ENCODE measurements at places on chromosomes 13 and 19.

GRCh38 chr13:95754069-95754468 lies 77.1 kb downstream of the DNAJC3 start:
- no peak for DNase-seq

- DNase-seq: no peak
These were observed 144.2 kb upstream of the VSTM2B start for GRCh38 chr19:29381353-29382203.

DNA sequence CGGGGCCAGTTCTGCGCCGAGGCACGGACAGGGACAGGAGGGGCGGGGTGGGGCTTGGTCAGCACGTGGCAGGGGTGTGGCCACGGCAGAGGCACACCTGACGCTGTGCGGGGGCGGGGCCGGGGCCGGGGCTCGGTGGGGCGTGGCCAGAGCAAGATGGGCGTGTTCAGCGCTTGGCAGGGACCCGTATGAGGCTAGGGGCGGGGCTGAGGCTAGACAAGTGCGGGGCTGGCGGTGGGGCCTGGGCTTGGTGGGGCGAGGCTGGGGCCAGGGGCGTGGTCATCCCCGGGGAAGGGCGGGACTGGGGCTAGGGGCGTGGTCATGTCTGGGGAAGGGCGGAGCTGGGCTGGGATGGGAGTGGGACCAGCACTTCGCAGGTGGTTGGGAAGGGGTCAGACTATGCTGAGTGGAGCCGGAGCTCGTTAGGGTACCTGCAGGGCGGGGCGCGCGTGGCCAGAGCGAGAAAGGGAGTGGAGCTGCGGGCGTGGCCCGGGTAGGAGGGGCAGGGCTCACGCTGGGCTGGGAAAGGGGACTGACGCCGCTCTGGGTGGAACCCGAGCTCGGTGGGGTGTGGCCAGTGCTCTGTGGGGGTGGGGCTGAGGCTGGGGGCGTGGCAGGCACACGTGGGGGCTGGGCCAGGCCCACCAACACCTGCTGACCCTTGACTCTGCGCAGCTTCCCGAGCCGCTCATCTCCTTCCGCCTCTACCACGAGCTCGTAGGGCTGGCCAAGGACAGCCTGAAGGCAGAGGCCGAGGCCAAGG lies 12.8 kb downstream of the POLR2E start:
- no peak for DNase-seq

- DNase-seq: no peak
These were observed 18.1 kb downstream of the QPCTL start for GRCh38 chr19:45710356-45711130.

DNA sequence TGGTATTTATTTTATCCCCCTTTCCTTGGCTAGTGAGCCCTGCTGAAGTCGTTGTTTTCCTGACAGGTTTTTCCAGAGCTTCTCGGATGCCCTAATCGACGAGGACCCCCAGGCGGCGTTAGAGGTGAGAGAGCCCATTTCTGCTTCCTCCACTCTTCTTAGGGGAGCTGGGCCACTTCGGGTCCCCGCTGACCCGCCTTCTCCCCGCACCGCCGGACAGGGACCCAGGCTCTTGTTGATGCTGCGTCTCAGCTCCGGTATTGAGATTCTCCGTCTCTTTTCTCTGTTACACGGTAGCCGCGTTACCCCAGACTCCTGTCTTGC lies 306 bp downstream of the SUGT1 start:
- DNase-seq: peak; percentile 6

DNA sequence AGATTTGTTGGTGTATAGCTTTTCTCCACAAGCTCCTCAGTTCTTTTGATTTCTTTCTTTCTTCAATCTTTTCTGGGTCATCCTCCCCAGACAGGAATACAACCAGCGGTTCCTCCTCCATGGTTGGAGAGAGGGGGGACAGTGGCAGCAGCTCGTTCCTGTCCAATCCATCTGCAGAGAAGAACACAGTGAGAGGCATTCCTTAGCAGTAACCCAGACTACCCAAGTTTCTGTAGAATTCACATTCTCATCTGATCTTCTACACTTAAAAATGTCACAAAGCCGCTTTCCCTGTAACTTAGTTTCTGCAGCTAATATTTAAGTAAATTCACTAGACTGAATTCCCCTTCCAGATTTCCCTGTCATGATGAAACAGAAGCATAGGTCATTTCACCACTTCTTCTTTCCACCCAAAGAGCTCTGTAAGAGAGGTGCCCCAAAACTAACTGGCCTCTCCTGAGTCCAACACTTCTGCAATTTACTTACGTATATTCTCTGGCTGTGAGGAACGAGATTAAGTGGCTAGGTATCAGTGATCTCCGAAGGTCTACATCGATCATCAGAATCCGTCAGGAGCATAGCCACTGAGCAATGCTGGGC lies 171.9 kb downstream of the TBC1D4 start:
- DNase-seq: no peak

DNA sequence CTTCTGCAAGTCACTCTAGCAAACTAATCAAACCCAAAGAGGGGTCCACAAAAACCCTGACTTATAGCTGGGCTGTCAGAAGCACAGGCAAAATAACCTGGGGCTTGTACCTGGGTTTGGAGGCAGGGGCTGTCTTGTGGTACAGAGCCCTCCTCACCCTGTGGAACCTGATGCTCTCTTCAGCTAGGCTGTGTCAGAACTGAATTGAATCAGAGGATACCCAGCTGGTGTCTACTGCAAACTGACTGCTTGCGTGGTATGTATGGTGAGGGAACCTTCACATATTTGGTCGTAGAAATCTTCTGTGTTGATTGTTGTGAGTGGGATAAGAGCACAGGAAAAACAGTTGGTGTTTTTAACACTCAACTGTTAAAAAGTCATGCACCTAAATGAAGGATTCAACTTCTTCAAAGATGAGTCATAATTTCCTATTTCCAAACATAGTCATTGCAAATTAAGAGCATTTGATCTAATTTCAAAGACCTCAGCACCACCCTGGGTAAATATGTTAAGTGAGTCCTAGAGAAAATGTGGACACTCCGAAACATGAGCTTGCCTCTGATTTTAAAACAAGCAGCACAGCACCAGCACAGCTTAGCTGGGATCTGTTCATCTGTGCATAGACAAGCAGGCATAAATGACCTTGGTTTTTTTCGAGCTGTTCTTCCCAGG lies 840.2 kb downstream of the UQCRFS1 start:
- no peak for DNase-seq

- DNase-seq: no peak
These were observed 7.5 kb downstream of the THAP8 start for GRCh38 chr19:36046443-36047050.

DNA sequence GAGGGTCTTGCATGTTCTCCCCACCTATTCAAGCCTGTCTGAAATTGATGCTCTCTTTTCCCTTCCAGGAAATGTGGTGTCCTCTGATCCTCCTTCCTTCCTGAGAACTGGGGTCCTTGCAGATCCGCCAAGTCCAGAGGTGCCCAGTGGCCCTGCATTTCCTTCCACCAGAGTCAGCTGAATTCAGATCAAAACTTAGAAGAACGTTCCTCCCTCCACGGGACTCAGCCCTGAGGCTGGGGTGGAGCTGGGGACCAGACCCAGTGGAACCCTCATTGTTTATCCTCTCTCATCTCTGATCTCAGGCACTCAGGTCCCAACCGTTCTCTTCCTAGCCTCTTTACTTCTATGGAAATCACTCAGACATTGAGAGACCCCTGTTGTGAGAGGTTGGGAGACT lies 477.3 kb downstream of the TSHZ3 start:
- DNase-seq: no peak

DNA sequence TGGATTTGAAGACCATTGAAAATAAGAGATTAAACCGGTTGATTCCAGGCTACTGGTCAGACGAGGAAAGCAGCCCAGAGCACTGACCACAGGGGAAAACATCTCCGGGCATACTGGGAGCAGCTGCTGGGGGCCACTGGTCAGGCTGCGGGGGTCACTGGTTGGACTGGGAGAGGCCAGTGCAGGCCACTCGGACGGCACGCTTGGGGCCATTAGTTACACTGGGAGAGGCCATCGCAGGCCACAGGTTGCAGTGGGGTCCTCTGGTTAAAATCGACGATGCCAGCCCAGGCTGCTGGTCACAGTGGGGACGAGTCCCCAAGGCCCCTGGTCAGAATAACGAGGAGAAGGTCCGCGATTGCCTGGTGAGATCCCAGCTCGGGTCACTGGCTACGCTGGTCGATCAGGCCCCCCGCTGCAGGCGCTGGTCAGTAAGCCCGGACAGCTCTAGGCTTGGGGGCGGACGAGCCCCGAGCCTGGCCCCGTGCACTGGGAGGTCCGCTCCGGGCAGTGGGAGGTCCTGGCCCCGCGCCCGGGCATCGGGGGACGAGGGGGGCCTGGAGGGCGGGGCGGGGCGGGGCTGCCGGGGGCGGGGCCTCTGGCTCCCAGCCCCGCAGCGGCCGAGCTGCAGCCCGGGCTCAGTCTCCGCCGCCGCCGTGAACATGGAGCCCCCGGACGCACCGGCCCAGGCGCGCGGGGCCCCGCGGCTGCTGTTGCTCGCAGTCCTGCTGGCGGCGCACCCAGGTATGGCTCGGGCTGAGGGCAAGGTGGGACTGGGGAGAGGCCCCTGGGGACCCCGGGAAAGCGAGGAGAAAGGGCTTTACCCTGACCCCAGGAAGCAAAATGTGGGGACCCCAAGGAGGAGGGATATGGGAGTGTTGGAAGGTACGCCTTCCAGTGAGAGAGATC lies at the start of gene BCAM:
Gene BCAM (plus strand): TSS at position 641 of the 909 bp plus-strand sequence. CDS start 22 bp downstream, at position 663.
- DNase-seq: no peak

DNA sequence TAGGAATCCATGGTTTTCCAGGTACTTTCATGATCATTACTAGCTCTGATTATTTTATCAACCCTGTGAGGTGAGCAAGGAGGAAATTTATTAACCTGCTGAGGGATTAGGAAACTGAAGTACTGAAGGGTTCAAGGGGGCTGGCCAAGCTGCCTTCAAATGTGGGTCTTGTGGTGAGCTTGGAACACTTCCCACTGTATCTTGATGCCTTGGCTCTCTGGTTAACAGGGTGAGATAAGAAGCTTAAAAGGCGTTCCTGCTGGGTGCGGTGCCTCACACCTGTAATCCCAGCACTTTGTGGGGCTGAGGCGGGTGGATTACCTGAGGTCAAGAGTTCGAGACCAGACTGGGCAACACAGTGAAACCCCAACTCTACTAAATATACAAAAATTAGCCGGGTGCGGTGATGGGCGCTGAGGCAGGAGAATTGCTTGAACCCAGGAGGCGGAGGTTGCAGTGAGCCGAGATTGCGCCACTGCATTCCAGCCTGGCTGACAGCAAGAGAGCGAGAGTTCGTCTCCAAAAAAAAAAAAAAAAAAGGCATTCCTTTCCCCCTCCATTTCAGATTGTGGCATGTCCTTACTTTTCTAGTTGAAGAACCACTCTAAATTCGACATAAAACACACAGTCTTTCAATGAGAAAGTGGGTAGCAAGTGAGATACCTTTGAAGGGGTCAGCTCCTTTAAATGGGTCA lies 70.2 kb downstream of the KLF2 start:
- DNase-seq: no peak

DNA sequence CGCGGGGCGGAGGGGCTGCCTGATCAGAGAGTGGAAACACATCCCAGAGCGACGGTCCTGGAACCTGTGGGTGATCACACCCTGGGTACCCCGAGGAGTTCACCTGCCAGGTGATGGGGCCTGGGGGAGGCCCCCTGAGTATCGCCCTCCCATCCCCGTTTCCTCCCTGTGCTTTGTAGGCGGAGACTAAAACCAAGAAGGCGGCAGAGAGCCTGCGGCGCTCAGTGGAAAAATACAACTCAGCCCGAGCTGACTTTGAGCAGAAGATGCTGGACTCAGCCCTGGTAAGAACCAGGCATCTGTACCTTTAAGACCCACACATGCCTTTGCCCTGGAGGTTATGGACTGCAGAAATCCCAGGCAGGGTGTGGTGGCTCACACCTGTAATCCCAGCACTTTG lies 19.3 kb downstream of the FCHO1 start:
- DNase-seq: no peak

GRCh38 chr19:31348481-31349159 lies 616 bp downstream of the TSHZ3 start:
- DNase-seq: no peak

DNA sequence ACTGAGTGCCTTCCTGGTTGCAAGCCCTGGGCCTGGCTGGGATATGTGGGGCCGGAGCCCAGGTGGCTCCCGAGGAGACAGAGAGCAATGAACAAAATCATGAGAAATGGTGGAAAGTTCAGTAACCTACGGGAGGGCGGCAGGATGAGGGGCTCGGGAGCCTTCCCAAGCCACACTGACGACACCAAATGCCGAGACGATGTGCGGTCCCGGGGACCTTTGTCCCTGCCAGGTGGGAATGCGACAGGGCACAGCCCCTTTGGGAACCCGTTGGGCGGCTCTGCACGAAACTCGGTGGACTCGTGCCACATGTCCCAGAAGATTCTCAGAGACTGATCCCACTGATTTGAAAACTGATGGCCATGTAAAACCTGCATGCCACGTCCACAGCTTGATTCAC lies 11.7 kb upstream of the ZNF14 start:
- DNase-seq: no peak

DNA sequence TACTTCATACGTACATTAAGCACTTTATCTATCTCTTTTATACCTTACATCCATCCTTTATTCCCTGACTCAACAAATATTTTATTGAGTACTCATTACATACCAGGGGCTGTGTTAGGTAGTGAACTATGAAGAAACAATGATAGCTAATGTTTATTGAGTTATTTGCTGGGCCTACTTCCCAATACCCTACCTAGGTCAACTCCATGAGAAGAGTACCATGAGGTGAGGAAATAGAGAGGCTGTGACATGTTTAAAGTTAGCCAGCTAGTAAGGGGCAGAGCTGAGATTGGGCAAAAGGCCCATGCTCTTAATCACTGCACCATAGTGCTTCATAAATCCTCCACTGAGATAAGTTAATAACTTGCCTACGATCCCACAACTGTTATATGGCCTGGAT lies 79.9 kb downstream of the FREM2 start:
- DNase-seq: no peak

GRCh38 chr19:6274756-6275155 lies 5.0 kb downstream of the MLLT1 start:
- no peak for DNase-seq

GRCh38 chr13:46374710-46375109 lies 12.3 kb downstream of the RUBCNL start:
- no peak for DNase-seq

DNA sequence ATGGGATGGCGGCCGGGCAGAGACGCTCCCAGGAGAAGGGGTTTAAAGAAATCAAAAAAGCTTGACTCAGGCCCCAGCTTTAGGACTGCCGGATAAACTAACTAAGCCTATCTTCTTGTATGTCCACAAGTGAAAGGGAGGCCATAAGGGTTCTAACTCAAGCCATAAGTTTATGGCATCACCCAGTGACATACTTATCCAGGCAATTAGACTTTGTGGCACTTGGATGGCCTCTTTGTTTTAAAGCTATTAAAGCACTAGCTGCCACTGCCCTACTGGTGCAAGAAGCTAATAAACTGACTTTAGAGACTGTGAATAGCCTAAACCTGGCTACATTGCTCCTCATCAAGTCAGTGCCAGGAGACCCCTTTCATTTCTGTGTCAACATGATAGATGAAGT lies 102.0 kb downstream of the ZNF429 start:
- DNase-seq: no peak

DNA sequence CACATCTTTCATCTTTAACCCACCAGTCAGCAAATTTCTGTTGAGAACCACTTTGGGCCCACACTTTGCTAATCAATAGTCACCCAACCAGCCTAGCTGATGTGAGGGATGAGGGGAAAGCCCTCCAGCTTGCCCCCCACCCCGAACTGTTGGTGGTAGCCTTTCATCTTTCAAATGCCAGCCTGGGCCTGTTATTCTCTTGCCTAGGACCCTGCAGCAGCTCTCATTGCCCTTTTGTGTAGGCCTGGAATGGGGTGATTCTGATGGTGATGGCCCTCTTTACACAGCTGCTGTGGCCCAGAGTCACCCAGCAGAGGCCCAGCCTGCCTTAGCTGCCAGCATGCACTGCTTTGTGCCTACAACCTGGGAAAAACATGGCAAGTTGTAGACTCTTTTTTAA lies 294.5 kb downstream of the SLC7A1 start:
- no peak for DNase-seq
